ENCODE measurements at places on chromosomes 5 and 9.

DNA sequence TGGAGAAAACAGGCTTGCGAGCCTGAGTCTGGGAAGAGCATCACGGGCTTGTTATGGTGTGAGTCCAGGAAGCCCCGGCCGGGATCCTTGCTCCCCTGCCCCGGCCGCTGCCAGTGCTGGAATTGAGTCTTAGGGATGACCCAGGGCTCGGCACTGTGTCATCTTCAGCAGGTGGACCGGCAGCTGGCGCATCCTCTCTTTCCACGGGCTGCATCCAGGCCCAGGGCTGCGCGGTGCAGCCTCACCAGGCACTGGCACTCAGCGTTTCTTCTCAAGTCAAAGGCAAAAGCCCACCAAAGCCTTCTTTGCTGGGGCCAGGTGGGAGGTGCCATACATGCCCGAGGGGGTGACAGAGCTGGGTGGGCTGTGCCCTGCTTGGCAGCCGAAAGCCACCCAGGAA lies 46.6 kb downstream of the COL5A1 start:
- no peak for DNase-seq

- DNase-seq = no peak
Measured at GRCh38 chr9:134233022-134233421, 68.7 kb upstream of the RNU6ATAC start.

DNA sequence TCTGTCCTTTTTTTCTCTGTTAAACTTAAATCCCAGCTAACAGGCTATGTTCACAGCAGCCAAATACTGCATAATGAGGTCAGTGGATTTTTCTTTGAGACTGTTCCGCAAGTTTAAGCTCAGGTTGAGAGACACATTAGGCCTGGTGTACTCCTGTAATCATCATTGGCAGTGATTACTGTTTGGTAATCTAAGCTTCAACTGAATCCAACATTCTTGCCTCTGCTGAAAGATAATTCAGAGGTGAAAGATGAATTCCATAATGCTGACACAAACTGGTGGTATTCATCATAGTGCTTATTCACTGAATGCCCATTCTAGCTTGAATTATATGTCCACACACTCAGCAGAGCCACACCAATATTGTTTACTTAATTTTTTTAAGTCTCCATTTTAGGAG lies 108.5 kb downstream of the NFIB start:
- DNase-seq = no peak

GRCh38 chr5:76542887-76543690 lies 80.1 kb downstream of the F2RL2 start:
- no peak for DNase-seq

DNA sequence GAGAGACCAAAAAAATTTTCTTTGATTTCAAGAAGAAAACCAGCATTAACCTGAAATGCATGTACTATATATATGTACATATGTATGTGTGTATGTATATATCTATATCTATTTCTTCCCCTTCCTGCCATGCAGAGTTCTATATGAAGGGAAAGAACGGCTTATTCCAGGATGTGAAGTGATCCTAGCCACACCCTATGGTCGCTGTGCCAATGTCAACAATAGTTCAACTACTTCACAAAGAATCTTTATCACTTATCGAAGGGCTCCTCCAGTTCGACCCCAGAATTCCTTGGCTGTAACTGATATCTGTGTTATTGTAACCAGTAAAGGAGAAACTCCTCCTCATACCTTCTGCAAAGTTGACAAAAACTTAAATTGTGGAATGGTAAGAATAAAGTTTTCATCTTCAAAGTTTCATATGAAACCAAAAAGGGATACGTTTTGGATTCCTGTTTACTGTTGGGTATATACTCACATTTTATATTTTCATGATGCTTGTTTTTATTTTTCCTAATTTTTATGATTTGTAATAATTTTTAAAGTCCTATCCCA lies 56.2 kb downstream of the DENND4C start:
- no peak for DNase-seq

DNA sequence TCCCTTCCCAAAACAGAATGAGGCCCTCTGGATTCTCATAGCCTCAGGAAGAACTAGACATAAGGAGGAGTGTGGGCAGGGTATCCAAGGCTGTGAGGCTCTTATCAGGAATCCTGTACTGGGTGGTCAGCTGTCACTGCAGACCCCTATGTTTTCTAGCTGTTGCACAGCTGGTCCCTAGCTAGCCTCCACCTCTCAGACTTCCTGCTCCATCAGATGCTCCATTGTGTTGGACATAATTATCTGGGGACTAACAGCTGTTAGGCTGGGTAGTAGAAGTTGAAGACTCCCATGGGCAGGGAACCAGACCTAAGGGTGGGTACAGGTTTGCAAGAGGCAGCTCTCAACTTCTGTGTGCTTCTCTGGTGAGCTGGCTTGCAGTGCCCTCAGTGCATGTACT lies 18.4 kb downstream of the FAM219A start:
- DNase-seq = no peak

GRCh38 chr5:125422342-125422741 lies 675.9 kb upstream of the ZNF608 start:
- no peak for DNase-seq

DNA sequence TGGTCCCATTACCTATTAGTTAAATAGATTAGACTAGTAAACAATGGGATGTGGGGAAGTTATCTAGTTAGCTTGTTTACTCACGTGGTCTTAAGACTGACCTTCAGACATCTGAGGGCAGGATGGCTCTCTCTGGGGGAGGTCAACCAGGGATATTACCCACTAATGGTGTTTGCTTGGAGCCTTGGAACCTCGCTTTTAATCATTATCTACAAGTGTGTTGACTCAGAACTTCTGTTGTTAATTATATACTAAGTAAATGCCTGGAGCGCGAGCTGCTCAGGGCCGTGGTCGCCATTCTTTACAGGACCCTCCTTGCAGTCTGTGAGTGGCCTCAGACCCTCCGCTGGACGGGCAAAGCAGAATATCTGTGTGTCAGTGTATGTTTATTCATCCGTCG lies 48.5 kb upstream of the ZNF354A start:
- DNase-seq = no peak

DNA sequence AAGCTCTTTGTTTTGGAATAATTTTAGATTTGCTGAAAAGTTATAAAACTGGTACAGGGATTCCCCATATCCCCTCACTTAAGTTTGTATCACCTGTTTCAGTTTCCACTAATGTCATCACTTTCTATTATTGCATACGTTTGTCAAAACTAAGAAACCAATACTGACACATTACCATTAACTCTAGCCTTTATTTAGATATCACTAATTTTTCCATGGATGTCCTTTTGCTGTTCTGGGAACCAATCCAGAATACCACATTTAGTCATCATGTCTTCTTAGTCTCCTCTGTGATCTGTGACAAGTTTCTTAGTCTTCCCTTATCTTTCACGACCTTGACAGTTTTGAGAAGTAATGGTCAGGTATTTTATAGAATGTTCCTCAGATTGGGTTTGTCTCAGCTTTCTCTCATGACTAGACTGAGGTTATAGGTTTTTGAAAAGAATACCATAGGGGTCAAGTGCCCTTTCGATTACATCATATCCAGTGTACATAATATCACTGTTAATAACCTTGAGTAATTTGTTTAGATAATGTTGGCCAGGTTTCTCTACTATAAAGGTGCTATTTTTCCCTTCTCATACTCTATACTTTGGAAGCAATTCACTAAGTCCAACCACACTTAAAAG lies 51.9 kb upstream of the NMUR2 start:
- DNase-seq = no peak

DNA sequence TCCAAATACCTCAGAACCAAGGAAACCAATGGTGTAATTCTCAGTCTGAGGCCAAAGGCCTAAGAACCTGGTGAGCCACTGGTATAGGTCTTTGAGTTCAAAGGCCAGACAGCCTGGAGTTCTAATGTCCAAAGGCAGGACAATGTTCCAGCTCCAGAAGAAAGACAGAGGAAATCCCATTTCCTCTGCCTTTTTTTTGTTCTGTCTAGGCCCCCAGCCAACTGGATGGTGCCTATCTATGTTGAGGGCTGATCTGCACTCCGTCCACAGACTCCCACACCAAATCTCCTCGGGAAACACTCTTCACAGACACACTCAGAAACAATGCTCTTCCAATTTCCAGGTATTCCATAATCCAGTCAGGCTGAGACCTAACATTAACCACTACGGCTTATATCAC lies 30.1 kb downstream of the FNIP1 start:
- no peak for DNase-seq
